ENCODE measurements at places on chromosomes 7 and 10.

GRCh38 chr10:44049301-44050015, 335.4 kb downstream of the CXCL12 start:
- no peak for DNase-seq

GRCh38 chr7:70298780-70299471, 700.7 kb downstream of the AUTS2 start:
- DNase-seq = no peak

DNA sequence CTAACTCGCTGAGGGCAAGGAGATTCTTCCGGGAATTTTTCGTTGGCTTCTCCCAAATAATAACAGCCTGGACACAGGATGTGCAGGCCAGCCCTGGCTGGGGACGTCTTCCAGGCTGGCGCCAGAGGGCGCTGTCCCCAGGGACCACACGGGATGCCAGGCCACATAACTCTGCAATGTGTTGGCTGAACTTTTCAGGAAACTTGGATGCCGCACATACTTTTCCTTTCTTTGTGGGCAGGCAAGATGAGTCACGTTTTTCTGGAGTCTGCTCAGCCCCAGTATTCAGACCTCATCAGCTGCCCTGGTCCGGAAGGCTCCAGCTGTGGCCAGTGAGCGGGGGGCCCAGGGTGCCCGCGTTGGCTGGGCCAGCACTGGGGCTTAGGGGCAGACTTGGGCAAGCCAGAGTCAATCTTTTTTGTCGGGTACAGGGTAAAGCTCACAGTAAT, 122.7 kb downstream of the PRKAG2 start:
- peak; percentile 96 for DNase-seq

DNA sequence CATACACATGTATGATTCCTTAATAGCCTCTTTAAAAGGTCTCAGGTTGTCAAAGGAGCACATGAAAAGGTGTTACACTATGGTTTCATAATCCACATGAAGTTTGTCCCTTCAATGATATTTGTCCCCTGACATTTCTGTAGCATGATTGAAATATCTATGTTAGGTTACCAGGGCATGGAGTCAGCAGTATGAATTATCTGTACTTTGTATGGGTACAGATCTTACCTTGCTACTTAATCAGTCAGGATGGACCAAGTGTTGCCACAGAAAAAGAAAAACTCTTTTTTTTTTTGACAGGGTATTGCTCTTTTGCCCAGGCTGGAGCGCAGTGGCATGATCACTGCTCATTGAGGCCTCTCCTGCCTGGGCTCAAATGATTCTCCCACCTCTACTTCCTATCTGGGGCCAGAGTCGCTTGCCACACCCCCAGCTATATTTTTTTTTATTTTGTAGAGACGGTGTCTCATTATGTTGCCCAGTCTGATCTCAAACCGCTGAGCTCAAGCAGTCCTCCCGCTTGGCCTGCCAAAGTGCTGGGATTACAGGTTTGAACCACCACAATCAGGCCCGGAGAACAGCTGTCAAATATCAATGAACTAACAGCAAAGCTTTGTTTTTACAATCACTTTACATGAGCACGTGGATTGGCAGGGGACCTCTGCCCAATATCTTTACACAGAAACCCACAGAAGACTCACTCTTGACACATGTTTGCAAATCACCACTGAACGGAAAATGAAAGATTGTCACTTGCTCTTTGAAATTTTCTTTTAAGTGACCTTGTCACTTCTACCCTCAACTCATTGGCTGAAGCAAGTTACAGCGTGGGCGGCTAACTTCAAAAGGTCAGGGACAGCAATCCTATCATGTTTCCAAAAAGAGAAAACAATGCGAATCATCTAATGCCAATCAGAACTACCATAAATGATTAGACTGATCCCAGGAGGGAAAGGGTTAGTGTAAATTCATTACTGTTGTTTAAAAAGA, 140.2 kb downstream of the PRKG1 start:
- DNase-seq = no peak

DNA sequence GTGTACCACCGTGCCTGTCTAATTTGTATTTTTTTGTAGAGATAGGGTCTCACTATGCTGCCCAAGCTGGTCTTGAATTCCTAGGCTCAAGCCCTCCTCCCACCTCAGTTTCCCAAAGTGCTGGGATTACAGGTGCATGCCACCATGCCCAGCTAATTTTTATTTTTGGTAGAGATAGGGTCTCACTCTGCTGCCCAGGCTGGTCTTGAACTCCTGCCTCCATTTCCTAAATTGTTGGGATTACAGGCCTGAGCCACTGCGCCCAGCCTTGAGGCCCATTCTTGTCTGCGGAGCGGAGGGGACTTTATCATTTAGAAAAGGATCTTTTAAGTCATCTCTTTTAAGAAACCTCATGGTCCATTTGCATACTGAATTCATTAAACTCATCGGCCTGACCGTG, 221.4 kb upstream of the SH2B2 start:
- DNase-seq = no peak

DNA sequence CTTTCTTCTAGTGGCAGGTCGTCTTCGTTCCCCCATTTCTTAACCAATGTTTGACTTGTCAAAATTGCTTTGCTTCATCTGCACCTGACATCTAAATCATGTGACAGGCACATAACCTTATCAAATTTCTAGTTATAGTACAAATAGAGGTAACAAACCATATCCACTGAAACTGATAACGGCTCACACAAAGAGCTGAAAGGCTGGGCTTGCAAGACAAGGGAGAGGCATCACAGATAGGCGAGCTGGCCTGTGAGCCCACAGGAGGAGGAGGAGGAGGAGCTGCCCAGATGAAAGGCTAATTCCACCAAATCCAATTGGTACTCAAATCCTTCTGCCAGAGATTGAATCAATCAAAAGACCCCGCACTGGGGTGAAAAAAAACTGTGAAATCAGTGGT, 80.2 kb upstream of the NEBL start:
- DNase-seq = no peak

DNA sequence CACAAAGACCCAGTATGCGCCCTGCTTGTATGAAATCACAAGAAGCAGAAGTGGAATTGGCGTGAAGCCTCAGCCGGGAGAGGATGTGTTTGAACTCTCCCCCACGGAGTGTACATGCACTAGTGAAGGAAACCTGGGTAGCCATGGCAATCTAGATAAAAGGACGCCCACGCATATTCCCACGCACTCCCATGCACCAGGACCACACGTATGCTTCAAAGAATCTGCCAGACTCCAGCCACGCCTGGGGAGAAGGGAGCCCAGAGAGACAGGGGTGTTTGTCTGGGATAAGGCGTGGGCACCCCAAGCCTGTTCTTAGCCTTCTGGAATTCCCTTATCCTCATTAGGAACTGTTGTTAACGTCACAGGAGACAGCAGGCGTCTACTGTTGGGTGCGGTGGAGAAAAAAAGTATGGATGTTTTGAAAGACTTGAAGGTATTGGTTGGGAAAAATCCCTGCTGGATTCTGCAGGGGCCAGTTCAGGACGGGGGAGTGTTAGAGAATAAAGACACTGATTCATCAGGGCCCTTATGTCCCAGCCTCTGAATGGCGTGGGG, 28.9 kb upstream of the ECHDC3 start:
- DNase-seq = no peak

DNA sequence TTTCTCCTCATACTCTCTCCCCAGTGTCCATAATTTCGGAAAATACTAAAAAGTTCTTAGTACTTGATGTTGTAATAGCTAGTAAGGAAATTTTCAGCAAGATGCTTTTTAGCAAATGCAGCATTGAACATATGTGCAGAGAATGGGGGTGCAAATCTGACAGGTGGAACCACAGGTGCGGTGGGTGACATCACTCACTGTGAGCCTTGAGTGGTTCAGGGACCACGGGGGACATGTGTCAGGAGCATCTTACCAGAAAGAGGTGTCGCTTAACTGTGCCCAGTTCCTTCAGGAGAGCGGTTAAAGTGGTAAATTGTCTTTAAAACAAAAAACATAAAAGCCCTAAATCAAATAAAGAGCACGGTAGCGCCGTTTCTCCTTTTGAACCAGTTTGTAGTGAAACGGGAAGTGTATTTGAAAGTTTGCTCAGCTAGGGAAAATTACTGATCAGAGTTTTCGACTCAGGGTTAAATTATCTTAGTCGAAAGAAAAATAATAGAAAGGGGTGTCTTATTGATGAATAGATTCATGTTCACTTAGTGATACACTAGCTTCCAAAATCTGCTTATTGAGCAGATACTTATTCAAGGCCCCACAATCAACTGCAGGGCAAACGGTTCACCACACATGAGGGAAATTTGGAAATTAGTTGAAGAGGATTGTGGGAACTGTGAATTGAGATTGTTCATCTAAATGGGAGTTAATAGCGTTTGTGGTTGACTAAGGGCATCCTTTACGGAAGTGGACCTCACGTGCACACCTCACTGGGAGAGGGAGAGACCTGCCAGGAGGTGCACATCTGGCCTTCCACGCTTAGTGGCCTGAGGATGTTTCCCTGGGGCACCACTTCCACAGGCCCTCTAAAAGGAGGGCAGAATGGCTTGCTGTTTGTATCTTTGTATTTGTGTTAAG, 12.7 kb downstream of the CUL1 start:
- no peak for DNase-seq

DNA sequence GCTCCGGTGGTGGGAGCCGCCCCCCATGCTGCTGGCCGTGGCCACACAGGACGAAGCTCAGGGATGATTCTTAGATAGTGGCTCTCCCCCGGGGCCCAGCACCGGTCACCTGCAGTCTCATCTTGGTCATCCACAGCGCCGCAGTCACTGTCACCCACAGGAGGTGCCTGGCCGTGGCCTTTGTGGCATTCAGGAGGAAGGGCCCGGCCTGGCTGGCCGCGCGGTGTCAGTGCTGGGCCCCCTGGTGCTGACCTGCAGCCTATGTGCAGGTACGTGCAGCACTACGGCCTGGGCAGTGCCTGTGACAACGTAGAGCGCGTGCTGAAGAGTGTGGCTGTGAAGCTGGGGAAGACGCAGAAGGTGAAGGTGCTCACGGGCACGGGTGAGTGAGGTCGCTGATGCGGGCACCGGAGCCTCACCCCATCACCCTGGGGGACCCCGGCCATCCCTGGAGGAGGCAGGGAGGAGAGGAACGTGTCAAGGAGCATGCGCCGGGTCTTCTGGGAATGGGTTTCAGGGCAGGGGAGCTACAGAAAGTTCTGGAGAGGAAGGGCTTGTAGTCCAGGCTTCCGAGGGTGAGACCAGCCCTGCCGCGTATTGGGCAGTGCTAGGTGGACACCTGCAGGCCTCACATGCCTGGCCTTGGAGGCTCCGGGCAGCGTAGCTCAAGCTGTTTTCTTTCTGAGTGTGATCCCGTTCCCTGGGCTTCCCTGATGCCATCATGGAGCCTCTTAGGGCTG, 5.0 kb downstream of the SPRN start:
- DNase-seq = no peak

- no peak for DNase-seq
Observed at GRCh38 chr7:156092307-156092706, 280.0 kb upstream of the SHH start.

DNA sequence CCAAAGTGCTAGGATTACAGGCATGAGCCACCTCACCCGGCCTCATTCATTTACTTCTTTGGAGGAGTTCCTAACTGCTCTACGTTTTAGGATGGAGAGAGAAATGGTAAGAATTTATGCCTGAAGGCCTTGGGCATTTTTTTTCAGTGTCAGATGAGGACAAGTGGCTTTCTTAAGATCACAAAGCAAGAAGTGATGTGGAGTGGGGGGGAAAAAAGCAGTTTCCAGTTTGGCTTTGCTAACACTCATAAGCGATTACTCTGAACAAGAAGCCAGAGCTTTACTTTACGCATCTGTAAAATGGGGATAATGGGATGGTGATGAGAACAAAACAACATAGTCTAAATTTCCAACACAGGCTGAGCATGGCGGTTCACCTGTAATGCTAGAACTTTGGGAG, 2.6 kb upstream of the PPIA start:
- DNase-seq = no peak

GRCh38 chr7:4683884-4684565, 1.9 kb downstream of the FOXK1 start:
- DNase-seq = no peak

DNA sequence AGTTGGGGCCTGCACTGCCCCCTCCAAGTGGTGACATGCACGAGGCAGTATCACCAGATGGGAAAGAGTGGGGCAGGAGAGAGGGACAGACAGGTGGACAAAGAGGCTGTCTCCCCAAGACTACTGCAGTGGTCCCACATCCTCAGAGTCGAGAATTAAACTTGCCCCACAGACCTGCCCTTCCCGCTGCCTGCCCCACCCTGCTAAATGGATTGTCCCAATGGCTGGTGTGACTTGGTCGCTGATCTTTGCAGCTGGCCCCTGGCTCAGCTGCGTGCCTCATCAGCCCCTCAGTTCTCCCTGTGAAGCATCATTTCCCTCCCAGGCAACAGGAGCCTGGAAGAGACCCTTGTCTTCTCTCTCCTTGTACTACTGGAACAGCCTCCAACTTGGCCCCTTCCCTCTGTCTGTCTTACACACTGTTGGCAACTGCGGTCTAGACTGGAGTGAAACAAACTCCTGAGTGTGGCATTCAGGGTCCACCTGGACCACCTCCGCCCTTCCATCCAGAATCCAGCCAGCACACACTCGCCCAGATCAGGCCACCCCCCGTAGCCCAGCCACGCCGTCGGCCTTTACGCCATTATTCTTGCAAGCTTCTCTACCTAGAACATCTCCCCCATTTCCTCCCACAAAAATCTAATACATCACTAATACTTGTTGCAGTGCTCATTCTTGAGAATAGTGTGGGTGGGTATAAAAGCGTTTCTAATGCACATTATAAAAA, 275.1 kb downstream of the CELF2 start:
- DNase-seq = no peak

GRCh38 chr10:92493362-92493761, 80.5 kb downstream of the IDE start:
- DNase-seq = no peak

DNA sequence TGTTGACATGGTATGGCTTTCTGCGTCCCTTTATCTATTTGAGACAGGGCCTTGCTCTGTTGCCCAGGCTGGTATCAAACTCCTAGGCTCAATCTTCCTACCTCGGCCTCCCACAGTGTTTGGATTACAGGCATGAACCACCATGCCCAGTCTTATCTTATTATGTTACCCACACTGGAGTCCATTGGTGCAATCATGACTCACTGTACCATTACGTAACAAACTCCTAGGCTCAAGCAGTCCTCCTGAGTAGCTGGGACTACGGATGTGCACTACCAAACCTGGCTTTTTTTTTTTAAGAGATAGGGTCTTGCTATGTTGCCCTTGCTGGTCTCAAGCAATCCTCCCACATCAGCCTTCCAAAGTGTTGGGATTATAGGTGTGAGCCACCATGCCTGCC, 66.7 kb downstream of the CCDC3 start:
- no peak for DNase-seq

DNA sequence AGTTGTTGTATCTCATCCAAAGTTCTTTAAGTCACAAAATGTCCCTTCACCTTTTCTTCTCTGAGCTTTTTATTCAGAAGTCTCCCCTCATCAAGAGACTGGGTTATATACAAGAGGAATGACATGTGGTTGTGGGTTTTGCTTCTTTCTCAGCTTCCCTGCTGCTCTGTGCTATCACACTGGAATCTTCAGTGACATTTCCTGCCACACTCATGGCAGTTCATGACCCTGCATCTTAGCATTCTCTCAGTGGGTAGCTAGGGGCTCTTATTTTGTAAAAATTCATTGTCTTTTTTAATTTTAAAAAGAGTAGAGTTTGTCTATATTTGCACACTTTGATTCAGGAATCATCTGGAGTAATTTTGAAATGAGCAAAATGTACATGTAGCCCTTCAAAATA, 236.9 kb upstream of the TMEM229A start:
- DNase-seq = no peak

Measured in GM04504 (cell line).